ENCODE measurements at places on chromosomes 4 and X.
A peak's percentile ranks its signal among the peaks of the same experiment; 100 is the strongest.

- peaks cover 3% of the 10 kb centered on the region for H3K36me3 ChIP-seq
- no peaks in the 10 kb centered on the region for H3K27me3 ChIP-seq
- no peaks in the 10 kb centered on the region for H3K4me1 ChIP-seq
- no peak overlapping the region for H3K4me3 ChIP-seq
- H3K27ac ChIP-seq, result no peak overlapping the region
Observed at GRCh38 chr4:158861281-158861680, 92.5 kb downstream of the FNIP2 start.

DNA sequence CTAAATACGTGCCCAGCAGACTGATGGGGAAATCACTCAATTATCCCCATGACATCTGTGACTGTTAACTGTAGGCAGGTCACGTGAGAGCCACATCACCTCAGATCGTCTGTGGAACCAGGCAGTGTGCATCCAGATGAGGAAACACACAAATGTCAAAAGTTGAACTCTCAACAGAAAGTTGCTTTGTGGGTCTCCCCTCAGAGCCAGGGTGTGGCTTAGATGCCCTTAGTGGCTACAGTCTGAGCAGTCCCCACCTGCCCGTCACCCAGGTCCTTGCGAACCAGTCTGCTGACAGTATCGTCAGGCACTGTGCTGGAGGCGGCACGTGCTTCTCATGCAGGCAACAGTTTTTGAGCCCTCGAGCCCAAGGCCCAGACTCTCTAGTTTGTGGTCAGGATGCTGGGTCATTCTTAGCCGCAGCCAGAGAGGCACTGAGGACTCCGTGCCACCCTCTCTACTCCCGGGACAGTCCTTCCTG, 10.8 kb downstream of the TMEM187 start:
- no peak overlapping the region for H3K27ac ChIP-seq
- H3K4me3 ChIP-seq, result no peak overlapping the region
- H3K27me3 ChIP-seq, result no peaks in the 10 kb centered on the region
- peaks cover 10% of the 10 kb centered on the region for H3K36me3 ChIP-seq

DNA sequence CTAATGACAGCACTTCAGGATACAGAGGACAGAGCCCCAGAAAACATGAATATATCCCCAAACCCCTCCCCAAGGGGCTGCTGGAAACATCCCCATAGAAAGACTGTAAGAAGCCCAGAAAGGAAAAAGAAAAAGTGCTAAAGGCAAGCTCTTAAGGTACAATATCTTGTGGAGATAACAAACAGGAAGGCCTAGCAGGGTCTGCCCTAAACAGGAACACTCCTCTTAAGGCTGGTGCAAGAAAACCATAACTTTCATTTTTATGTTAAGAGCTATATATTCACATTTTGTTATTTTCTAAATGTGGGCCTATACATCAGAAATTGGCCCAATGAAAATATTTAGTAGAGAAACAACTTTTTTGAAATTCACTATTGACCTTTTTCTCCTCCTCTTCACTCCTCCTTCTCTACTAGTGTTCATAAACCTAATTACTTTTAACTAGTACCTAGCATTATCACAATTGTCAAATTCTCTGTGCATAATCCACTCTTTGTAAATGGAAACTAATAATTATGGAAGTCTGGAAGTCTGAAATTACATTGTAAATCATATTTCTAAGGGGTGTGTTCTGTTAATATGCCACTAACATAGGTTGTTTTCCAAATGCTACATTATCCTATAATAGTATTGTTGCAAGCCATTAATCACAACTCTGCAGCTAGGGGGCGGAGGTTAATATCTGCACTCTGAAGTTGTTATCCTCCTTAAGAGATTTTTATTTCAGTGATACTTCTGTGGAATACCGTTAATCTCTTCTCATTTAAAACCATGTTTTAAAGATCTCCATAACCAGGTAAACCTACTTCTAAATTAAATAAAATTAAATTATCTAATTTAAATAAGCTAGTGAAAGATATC, 59.8 kb downstream of the CASK start:
- H3K27me3 ChIP-seq, result no peaks in the 10 kb centered on the region
- no peak overlapping the region for H3K27ac ChIP-seq
- no peak for DNase-seq
- H3K4me1 ChIP-seq, result peaks cover 5% of the 10 kb centered on the region
- H3K36me3 ChIP-seq, result peaks cover 8% of the 10 kb centered on the region

GRCh38 chrX:51144828-51145442, 187.7 kb upstream of the NUDT10 start:
- no peak overlapping the region for H3K27ac ChIP-seq
- H3K4me3 ChIP-seq, result no peak overlapping the region
- H3K36me3 ChIP-seq, result no peaks in the 10 kb centered on the region
- no peaks in the 10 kb centered on the region for H3K27me3 ChIP-seq
- peak; percentile 51 for DNase-seq
- no peaks in the 10 kb centered on the region for H3K4me1 ChIP-seq

GRCh38 chrX:150813922-150814321, 84.5 kb downstream of the CD99L2 start:
- H3K4me3 ChIP-seq, result no peak overlapping the region
- H3K27me3 ChIP-seq, result no peaks in the 10 kb centered on the region
- H3K27ac ChIP-seq, result no peak overlapping the region
- no peaks in the 10 kb centered on the region for H3K4me1 ChIP-seq
- DNase-seq, result no peak

- no peak overlapping the region for H3K4me3 ChIP-seq
- H3K36me3 ChIP-seq, result no peaks in the 10 kb centered on the region
- H3K4me1 ChIP-seq, result no peaks in the 10 kb centered on the region
- no peak for DNase-seq
- no peak overlapping the region for H3K27ac ChIP-seq
- H3K27me3 ChIP-seq, result no peaks in the 10 kb centered on the region
Observed at GRCh38 chr4:139532947-139533346, 23.1 kb downstream of the SETD7 start.

DNA sequence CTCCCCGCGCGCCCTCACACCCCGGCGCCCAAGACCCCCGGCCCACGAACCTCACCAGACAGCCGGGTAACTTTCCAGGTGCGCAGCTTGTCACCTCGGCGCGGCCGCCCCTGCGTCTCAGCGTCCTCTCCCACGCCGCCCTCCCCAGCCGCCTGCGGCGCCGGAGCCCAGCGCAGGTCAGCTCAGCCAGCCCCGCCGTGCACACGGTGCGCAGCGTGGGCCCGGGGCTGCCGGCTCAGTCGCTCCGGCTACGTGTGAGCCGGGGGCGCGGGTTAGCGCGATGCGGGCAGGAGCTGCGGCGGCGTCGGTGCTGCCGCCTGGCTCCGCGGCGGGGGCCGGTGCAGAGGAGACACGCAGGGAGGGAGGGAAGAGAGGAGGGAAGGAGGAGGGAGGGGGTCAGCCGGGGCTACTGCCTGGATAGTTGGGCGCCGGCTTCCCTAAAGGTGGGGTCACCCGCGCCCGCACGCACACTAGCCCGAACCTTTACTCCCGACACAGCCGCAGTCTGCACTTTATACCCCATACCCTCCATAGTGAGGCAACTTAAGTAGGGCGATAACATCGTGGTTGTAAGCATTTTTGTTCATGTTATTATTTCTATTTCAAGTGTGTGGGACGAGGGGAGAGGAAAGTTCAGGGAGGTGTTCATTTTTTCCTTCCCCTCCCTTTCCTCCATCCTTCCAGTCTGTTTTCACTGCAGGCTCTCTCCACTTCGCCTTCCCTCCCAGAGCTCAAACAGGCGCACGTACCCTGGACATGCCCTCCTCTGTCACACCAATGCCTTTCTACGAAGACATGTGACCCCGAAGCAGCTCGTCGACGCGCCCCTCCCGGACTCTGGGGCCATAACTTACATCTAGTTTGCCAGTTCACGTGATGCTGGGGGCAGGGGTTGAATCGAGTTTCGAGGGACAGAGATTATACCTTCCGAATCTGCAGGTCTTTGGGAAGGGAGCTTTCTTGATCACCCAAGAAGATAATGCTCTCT, at the start of gene PRKG2:
PRKG2 (minus strand) TSS at position 342 of the 988 bp plus-strand sequence. CDS start 10,175 bp downstream, outside the sequence.
- H3K27ac ChIP-seq, result no peak within 1 kb of the TSS
- no peaks in the 10 kb centered on the region for H3K36me3 ChIP-seq
- H3K4me3 ChIP-seq, result peak within 1 kb of the TSS; percentile 79
- peak; percentile 61 for DNase-seq

DNA sequence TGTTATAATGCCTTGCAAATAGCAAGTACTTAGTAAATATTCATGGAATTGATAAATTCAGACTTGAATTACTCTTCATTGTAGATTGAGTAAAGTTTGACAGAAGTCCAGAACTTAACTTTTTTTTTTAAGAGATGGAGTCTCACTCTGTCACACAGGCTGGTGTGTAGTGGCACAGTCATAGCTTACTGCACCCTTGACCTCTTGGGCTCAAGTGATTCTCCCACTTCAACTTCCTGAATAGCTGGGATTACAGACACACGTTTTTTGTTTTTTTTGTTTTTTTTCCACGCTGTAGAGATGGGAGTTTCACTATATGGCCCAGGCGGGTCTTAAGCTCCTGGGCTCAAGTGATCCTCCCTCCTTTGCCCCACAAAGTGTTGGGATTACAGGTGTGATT, 32.1 kb downstream of the UBE2K start:
- H3K4me1 ChIP-seq, result no peaks in the 10 kb centered on the region
- no peak for DNase-seq
- H3K27ac ChIP-seq, result no peak overlapping the region

- H3K4me3 ChIP-seq, result no peak overlapping the region
- H3K27ac ChIP-seq, result no peak overlapping the region
- H3K27me3 ChIP-seq, result no peaks in the 10 kb centered on the region
- DNase-seq, result no peak
Observed at GRCh38 chr4:98383431-98384106, 122.4 kb downstream of the RAP1GDS1 start.

DNA sequence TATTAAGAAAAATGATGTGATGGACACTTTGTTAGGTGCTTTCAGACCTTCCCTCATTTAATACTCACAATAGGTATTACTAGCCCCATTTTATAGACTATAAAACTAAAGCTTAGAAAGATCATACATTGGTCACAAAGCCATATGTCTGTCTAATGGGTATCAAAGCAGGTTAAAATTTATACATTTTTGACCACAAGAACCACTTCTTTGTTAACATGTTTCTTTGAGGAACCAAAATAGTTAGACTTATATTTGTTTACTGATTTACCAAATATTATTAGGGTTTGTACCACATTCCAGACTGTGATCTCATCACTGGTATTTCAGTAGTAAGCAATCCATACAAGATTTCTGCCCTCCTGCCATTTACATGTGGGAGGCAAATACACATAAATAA, 363.3 kb downstream of the NAF1 start:
- no peak overlapping the region for H3K4me3 ChIP-seq
- no peaks in the 10 kb centered on the region for H3K27me3 ChIP-seq

DNA sequence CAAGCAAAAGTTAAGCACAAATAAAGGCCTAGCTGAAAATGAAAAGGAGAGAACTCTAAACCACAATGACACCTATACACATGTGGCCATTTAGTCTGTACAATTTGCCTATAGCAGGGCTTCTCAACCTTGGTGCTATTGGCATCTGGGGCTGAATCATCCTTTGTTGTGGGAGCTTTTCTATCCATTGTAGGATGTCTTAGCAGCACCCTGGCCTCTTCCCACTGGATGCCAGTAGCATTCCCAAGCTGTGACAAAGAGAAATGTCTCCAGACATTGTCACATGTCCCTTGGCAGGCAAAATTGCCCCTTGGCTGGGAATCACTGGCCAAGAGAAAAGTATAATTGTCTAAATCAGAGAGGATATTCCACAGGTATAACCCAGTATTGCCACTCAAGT, 13.5 kb upstream of the PRPS2 start:
- no peak overlapping the region for H3K27ac ChIP-seq
- DNase-seq, result no peak
- H3K4me1 ChIP-seq, result no peaks in the 10 kb centered on the region
- H3K27me3 ChIP-seq, result no peaks in the 10 kb centered on the region

GRCh38 chrX:47146121-47146935, 1.3 kb downstream of the RBM10 start:
- H3K4me3 ChIP-seq, result peak overlapping the region; percentile 95
- DNase-seq, result no peak
- H3K27me3 ChIP-seq, result no peaks in the 10 kb centered on the region
- H3K36me3 ChIP-seq, result peaks cover 24% of the 10 kb centered on the region

GRCh38 chrX:14398725-14399124, 130.6 kb upstream of the GLRA2 start:
- peaks cover under 1% of the 10 kb centered on the region for H3K36me3 ChIP-seq
- H3K4me3 ChIP-seq, result no peak overlapping the region
- DNase-seq, result no peak
- H3K4me1 ChIP-seq, result no peaks in the 10 kb centered on the region

- no peaks in the 10 kb centered on the region for H3K4me1 ChIP-seq
- no peaks in the 10 kb centered on the region for H3K27me3 ChIP-seq
- no peak overlapping the region for H3K27ac ChIP-seq
- H3K4me3 ChIP-seq, result no peak overlapping the region
- H3K36me3 ChIP-seq, result no peaks in the 10 kb centered on the region
Observed at GRCh38 chr4:16297003-16297402, 70.7 kb upstream of the TAPT1 start.

GRCh38 chr4:99710681-99711345, 53.2 kb upstream of the C4orf54 start:
- DNase-seq, result no peak
- H3K4me3 ChIP-seq, result no peak overlapping the region
- no peaks in the 10 kb centered on the region for H3K4me1 ChIP-seq

DNA sequence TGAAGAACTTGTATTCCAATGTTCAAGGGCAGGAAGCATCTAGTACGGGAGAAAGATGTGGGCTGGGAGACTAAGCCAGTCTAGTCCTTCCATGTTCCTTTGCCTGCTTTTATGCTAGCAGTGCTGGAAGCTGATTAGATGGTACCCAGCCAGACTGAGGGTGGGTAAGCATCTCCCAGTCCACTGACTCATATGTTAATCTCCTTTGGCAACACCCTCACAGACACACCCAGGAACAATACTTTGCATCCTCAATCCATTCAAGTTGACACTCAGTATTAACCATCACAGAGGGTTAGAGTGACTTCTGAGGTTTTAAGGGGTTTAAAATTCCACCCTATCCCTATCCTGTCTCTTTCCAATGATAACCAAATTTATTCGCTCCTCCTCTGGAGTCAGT, 6.5 kb downstream of the HMGN5 start:
- H3K36me3 ChIP-seq, result peaks cover 5% of the 10 kb centered on the region
- no peaks in the 10 kb centered on the region for H3K4me1 ChIP-seq
- H3K27ac ChIP-seq, result no peak overlapping the region
- H3K4me3 ChIP-seq, result no peak overlapping the region

- no peak overlapping the region for H3K27ac ChIP-seq
- H3K27me3 ChIP-seq, result no peaks in the 10 kb centered on the region
- no peak overlapping the region for H3K4me3 ChIP-seq
- no peaks in the 10 kb centered on the region for H3K4me1 ChIP-seq
Observed at GRCh38 chrX:53050841-53051240, 2.3 kb downstream of the GPR173 start.

DNA sequence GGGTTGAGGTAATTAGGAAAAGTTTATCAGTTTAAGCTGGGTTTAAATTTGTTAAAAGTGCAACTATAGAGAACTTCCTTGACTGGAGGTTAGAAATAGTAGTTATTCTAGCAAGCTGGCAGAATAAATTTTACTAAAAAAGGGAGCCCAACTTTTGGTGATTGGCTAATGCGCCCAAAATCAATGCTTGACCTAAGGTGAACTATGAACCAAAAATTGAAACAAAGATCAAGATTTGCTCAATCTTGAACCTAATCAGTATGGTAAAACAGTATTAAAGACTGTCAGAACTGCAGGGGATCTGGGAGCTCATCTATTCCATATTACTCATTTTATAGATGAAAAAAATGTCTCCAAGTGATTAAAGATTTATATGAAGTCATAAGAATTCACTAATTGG, 6.1 kb upstream of the SPATA18 start:
- DNase-seq, result no peak
- H3K27ac ChIP-seq, result no peak overlapping the region
- no peak overlapping the region for H3K4me3 ChIP-seq
- H3K27me3 ChIP-seq, result no peaks in the 10 kb centered on the region
- H3K36me3 ChIP-seq, result peaks cover 9% of the 10 kb centered on the region
- H3K4me1 ChIP-seq, result no peaks in the 10 kb centered on the region

GRCh38 chrX:11460347-11460746, 167.1 kb downstream of the AMELX start:
- no peak overlapping the region for H3K4me3 ChIP-seq
- H3K4me1 ChIP-seq, result no peaks in the 10 kb centered on the region
- H3K36me3 ChIP-seq, result no peaks in the 10 kb centered on the region
- no peaks in the 10 kb centered on the region for H3K27me3 ChIP-seq
- DNase-seq, result no peak

Data from H9 (cell line).